NCI-H526 (cell line): ENCODE measurements at places on chromosomes 12 and 14.

GRCh38 chr12:13215056-13215455, 18.5 kb downstream of the EMP1 start:
- DNase-seq: no peak

- DNase-seq: no peak
Measured at GRCh38 chr12:67911275-67911600, 78.0 kb upstream of the IFNG-AS1 start.

DNA sequence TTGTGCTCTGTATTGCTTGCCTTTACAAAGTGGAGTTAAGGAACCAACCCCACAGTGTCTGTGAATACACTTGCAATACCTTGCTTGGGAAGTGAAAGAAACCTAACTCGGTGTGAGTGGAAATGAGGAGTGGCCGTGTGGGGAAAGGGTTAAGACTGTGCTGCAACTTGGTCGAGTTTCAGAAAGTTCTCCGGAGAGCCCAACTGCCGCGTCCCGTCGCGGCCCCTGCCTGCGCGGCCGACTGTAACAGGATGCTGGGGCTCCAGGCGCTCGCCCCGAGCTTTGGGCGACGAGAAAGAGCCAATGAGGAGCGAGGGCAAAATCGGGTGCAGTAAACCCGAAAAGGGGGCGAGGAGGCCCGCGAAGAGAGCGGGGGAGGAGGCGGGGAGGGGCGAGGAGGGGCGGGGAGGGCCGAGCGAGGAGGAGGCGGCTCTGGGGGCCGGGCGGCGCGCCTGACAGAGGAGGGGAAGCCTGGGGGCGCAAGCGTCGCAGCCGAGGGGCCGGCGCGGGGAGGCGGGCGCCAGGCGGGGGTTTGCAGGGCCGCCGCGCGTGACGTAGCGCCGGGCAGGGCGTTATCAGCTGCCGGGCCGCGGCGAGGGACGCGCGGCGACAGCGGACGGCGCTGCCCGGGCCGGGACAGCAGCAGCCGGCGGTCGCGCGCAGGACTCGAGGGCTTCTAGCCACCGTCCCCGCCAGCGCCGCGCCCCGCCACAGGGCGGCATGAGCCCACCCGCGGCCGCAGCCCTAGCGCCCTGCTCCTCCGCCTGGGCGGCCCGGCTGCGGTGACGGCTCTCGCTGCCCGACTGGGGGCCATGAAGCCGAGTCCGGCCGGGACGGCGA, at the start of gene DACT1:
DACT1 (plus strand) TSS at position 572 of the 840 bp plus-strand sequence; CDS start at position 813, 241 bp downstream.
- DNase-seq: peak; percentile 77

- DNase-seq: no peak
Measured at GRCh38 chr12:130164216-130164542, 1.9 kb downstream of the FZD10 start.

DNA sequence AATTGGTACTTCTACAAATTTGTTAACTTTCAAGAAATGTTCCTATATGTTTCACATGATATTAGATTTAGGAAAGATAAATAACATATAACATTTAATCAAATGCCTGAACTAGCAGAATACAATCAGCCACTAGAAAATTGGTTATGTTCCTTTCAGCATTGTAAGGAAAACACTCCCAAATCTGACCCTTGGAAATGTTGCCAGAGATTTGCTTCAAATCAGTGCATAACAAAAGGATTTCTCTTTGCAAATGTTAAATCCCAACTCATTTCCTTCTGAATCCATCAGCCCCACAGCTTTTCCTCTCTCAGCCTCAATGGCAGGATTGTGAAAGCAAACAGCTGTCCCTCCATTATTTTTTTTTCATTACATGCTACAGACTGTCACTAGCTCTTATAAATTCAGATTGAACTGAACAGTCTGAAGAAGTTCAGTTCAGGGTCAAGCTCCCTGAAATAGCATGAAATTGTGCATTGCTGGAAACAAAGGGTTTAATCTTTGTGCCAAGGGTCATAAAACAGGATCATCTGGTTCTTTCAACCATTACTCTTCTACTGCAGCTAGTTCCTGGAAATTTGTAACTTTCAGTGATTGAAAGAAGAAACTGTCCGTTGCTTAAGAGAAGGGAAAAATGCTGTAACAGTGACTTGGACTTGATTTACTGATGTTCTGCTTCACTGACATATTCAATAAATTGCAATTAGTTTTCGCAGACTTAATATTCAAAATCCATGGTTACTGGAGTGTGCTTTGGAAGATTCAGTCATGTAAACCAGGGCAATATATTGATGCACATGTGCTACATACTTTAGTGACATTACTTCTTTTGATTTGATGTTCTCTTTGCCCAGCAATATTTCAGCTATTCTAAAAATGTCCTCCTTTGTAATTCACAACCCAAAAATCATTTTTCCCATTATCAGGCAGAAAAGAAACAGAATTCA, 246.4 kb downstream of the RPL10L start:
- no peak for DNase-seq

DNA sequence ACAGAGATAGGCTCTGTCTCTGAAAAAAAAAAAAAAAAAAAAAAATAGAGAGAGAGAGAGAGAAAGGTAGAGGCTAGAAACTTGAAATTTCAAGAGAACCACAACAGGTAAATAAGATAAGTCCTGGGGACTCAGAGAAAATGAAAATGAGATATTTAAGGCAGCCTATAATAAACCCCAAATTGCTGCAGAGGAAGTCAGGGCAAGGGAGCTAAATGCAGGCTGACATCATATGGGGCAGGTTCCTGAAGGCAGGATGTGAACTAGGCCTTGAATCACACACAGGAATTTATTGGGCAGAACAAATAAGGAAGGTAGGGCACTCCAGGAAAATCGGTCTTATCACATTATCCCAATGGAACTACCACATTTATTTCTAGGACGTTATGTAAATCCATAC, 54.9 kb upstream of the NUDT4 start:
- DNase-seq: no peak

DNA sequence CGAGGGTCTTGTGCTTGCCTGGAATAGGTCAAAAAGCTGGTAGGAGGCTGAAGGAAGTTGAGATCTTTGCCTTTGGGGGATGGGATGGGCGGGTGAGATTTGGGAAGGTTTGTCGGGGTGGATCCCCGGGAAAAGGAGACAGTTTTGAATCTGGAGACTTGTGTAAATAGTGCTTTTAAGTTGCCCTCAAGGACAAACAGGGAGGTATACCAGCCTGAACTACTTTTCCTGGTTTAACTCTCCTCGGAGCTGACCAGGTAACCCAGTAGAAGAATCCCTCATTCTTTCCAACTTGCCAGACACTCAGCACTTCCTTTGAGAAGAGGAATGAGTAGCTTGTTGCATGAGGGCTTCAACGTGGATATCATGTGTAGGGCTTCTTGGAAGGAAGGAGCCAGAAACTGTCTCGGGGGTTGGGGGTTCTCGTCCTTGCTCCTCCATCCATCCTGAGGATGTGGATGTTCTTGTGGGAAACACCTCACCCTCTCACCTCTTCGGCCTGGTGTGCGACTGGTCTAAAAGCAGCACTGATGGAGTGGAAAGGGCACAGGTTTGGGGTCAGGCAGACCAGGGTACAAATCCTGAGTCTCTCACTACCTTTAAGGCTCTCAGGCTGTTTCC, 1.9 kb downstream of the TEAD4 start:
- DNase-seq: no peak

DNA sequence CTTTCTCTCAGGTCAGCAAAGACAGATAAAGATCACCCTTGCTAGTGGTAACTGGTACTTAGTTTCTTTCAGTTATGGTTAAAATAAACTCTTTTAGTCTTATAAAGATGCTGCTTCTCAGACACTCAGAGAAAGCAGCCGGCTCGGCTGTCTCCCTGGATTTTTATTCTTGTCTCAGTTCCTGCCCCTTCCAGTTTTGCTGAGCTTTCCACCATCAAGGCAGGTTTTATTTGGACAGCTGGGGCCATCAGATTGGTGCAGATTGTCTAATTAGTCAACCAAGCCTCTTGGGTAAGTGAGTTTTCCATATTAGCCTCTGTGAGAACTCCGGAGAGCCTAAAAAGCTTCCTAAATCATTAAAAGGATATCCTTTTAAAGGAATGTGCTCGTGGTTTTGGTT, 130.8 kb upstream of the BMP4 start:
- no peak for DNase-seq

DNA sequence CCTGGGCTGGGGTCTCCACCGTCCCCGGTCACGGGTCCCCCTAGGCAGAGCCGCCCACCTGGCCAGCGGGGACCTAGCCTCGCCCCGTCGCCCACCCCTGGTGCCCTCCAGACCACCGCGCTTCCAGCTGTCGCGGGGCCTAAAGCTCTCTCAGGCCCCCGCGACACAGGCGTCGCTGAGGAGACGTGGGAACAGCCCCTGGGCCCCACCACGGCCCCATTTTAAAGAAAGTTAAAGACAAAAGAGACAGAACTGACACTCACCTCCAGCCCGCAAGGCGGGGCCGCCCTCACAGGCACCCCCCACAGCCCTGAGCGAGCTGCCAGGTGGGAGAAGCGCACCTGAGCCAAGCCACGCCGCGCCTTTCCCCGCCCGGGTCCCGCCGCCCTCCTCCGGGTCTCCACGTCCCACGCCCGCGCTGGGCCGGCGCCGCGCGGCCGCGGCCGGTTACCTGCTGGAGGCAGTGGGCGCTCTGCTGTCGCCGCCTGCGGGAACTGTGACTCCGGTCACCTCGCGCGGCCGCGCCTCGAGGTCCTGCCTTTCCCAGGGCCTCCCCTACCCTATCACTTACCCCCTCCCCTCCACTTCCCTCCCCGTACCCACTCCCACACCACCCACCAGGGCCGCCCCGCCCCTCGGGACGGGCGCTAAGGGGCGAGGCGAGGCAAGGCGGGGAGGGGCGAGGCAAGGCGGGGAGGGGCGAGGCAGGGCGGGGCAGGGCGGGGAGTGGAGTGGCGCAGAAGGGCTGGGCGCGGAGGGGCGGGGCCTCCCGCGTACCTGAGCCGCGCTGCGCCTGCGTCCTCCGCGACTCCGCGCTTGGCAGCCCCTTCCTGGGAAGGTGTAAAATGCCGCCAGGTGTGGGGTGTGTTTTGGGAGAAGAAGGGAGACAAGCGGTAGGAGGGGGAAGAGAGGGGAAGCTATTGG, 31.2 kb downstream of the TC2N start:
- DNase-seq: peak; percentile 50

GRCh38 chr14:72961579-72962335, 35.5 kb downstream of the DCAF4 start:
- no peak for DNase-seq

- DNase-seq: no peak
Measured at GRCh38 chr12:53807322-53807860, 55.6 kb upstream of the CISTR start.

DNA sequence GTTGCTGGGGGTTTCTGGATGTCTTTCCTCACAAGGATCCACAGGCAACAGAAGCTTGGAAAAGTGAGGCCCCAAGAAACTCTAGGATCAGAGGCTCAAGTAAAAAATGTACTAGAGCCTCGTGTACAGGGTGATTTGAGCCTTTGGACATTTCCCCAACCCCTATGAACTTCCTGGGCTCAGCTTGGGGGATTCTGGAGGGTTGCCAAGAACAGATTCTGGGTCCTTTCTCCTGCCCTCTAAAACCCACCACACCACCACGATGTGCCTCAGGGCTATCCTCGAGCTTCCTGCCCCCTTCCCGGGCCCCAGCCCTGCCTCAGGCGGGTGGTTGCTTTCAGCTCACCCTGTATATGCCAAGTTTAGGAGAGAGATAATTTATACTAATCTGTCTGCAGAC, 583 bp downstream of the FAM186B start:
- no peak for DNase-seq
